ENCODE measurements at places on chromosomes 2 and 18.

GRCh38 chr18:55497825-55498403, 90.1 kb downstream of the TCF4 start:
- no peak for DNase-seq

DNA sequence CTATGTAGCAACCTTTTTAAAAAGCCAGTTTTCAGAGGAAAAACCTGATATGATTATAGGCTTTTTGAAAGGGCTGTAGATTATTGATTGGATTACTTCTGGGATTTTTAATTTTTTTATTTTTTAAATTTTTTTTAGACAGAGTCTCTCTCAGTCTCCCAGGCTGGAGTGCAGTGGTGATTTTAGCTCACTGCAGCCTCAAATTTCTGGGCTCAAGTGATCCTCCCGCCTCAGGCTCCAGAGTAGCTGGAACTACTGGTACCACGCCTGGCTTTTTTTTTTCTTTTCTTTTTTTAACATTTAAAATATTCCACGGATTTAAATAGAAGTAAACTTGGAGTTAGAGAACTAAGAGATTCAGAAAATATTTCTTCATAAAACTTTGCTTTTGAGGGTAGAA, 1.2 kb downstream of the MRPL19 start:
- no peak for DNase-seq

DNA sequence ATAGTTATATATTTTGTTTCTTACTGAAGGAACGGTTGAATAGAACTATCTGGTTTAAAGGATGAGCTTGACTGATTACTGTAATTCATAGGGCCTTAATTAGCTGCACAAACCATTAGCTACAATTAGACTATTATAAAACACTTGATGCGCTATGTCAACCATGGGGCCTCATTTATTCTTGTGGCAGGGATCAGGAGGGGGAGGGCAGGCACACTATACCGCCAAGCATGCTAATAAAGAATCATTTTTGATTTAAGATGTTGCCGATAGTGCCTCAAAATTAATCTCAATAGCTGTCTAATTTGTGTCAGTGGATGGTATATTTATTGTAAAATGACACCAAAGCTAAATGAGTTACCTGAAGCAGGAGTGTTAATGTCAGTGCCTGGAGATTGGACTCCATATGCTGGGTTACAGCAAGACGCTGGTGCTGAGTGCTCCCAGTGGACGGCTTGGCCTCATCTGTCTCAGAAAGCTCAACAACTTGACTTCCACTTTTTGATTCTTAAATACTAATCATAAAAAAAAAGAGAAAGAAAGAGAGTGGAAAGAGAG, 1007.0 kb upstream of the CELF4 start:
- no peak for DNase-seq

- DNase-seq: no peak
These were observed 7.8 kb downstream of the SPEG start for GRCh38 chr2:219442256-219443015.

DNA sequence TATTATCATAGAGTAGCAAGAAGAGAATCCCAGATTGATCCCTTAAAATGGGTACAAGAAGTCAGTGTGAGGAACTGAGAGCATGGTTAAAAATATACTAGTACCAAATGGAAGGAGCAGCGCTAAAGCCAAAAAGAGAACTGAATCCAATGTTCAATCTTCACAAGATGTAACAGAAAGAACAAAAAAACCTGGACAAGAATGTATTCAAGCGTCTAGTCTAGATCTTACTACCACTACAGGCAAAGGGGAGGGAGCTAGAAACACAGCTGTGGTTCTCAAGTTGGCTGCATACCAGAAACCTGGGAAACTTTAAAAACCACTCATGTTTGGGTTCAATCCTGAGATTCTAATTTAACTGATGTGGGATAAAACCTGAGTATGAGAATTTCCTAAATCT, 57.5 kb downstream of the PIAS2 start:
- no peak for DNase-seq

DNA sequence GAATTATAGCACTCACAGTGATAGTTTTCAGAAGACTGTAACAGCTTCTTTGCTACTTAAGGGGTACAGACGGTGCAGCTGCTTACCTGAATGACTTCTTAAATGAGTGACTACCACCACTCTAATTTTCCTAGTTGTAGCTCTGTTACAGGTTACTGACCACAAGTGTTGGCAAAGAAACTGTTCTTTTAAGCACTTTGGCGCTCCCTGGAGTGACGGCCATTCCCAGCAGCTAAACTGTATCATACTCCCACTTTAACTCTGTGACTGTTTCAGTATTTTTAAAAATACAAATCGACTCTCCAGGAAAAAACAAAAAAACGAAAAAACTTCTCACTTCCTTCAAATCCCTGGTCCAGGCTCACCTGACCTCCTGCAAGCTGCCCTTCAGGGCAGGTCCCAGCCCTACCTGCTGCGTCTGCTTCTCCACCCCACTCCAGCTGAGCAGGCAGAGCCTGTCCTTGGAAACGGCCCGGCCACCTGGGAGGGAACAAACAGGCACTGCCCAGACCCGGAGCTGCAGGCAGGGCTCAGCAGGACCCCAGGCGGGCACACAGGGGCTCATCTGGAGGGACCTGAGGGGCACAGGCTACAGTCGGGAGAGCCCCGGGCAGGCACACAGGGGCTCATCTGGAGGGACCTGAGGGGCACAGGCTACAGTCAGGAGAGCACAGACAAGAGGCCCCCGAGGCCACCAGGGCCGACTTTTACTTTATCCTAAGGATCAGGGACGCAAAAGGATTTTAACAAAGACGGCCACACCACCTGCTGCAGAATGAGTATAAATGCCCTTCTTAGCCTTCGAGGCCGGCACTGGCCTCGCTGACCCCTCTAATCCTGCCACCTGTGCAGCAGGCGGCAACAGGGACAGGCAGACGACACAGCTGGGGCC, 24.5 kb downstream of the SLC66A2 start:
- DNase-seq: no peak

GRCh38 chr2:84725717-84726116, 155.2 kb downstream of the TRABD2A start:
- no peak for DNase-seq

GRCh38 chr2:176500901-176501300, 231.7 kb downstream of the MTX2 start:
- no peak for DNase-seq

- no peak for DNase-seq
These were observed 127.6 kb upstream of the NPAS2 start for GRCh38 chr2:100692381-100692780.

DNA sequence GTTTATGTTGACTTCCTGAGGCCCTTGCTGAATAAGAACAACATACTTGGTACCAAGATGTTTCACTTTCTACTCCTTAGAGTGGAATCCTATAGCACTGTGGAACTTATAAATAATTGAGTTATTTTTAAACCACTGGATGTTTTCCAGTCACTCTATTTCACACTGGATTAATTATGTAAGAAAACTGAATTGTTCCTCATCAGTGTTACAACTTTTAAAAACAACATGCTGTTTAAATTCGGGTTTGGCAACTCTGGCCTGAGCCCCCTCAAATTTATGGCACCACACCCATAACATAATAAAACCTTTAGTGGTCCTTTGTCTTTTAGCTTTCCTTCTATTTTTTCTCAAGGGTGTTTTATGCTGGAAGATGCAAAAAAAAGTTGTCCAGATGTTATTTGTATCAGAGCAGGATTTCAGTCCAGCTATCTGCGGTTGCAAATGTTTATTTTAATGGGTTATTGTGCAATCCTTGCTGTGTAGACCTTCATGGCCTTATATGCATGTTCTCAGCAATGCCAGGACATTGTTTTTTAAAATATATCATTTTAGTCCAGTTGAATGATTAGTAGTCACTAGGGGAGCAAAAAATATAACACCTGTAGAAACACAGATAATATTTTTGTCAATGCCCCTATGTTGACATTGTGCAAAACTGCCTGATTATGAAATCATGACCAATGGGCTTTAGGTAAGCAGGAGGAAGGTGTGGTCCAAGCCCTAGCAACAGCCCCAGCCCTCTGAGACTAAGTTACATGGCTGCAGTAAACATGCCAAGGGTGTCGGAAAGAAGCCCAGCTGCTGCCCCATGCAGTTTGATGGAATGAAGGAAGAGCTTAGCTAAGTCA, 638.0 kb upstream of the ZEB2 start:
- no peak for DNase-seq
